ENCODE measurements at places on chromosomes 1 and 21.

DNA sequence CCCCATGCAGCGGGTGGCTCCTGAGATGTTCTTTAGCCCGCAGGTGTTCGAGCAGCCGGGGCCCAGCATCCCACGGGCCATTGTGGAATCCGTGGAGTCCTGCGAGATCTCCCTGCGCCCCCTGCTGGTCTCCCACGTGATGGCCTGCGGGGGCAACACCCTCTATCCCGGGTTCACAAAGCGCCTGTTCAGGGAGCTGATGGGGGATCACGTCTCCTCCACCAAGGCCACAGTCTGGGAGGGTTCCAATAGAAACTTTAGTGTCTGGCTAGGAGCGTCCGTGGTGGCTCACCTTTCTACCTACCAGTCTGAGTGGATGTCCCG lies 71.0 kb downstream of the ACTL8 start:
- no peak for DNase-seq

- no peak for DNase-seq
These were observed 23.2 kb downstream of the NUAK2 start for GRCh38 chr1:205298191-205298994.

- no peak for DNase-seq
These were observed 2.8 kb downstream of the LAPTM5 start for GRCh38 chr1:30754684-30755171.

GRCh38 chr1:184811439-184812111 lies 56.9 kb upstream of the EDEM3 start:
- no peak for DNase-seq

DNA sequence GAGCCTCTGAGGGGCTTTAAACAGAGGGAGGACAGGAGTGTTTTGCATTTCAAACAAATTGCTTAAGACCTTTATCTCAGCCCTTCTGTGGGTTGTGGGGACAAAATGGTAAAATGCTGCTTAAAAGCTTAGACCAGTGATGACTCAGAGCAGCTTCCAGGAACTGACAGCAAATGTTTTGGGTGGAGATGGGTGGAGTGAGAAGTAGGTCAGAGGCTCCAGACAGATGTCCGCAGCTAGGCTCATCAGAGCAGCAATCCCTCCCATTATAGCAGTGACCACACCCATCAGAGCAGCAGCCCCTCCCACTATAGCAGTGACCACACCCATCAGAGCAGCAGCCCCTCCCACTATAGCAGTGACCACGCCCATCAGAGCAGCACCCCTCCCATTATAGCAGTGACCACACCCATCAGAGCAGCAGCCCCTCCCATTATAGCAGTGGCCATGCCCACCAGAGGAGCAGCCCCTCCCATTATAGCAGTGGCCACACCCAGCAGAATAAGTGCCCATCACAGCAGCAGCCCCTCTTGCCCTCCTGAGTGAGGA lies 532.2 kb downstream of the MATN1 start:
- DNase-seq = no peak

DNA sequence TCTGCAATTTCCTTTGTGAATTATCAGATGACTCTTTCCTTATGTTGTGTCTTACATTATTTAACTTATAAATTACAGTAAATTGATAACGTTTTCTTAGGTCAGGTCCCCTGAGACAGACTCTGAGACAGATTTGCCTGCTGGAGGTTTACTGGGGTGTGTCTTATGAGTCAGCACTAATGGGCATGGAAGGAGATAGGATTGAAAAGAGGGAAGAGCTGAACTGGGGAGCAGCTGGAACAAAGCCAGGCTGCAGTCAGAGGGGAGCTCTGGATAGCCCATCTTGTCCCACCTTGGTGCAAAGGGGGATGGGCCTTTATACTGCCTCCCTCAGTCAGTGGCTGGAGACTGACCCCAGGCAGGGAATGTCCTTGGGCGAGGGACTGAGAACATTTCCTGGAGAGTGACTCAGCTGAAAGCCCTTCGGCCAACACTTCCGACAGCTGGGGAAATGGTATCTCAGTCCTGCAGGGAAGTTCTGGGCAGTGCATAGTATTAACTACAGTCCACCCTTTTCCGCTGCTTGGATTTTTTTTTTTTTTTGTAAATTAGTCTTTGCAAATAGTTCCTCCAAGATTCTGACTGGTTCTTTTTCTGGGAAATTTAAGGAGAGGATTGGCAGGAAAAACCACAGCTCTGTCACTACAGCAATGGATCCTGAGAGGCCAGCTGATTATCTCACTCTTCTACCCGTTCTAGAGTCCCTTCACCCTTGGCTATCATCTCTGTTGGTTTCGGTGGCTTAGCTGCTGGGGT lies 39.1 kb upstream of the CDC42BPA start:
- DNase-seq = peak; percentile 37

- DNase-seq = no peak
These were observed 453 bp downstream of the TFF3 start for GRCh38 chr21:42314616-42315295.

- DNase-seq = no peak
These were observed 6.1 kb downstream of the GPR137B start for GRCh38 chr1:236148470-236148845.

DNA sequence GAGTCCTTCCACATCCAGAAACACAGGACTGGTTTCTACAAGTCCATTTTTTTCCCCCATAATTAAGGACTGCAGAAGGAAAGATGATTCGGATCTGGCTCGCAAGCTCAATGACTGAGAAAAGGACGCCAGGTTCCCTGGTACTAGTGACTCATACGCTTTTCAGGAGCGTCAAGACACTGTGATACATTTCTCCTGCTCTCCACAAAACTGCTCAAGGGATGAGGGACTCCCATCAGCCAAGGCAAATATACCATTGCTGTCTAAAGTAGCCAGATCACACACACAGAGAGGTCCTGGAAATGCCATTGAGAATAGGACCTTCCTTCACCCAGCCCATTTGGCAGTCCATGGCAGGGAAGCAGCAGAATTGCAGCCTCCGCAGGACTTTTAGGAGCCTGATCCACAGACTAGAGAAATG lies 253.6 kb upstream of the IRF2BP2 start:
- DNase-seq = no peak

- no peak for DNase-seq
These were observed 277.6 kb downstream of the PBX1 start for GRCh38 chr1:164836614-164837018.

Data from brain pericyte (primary cell).